ENCODE measurements at places on chromosomes 12 and 14.

DNA sequence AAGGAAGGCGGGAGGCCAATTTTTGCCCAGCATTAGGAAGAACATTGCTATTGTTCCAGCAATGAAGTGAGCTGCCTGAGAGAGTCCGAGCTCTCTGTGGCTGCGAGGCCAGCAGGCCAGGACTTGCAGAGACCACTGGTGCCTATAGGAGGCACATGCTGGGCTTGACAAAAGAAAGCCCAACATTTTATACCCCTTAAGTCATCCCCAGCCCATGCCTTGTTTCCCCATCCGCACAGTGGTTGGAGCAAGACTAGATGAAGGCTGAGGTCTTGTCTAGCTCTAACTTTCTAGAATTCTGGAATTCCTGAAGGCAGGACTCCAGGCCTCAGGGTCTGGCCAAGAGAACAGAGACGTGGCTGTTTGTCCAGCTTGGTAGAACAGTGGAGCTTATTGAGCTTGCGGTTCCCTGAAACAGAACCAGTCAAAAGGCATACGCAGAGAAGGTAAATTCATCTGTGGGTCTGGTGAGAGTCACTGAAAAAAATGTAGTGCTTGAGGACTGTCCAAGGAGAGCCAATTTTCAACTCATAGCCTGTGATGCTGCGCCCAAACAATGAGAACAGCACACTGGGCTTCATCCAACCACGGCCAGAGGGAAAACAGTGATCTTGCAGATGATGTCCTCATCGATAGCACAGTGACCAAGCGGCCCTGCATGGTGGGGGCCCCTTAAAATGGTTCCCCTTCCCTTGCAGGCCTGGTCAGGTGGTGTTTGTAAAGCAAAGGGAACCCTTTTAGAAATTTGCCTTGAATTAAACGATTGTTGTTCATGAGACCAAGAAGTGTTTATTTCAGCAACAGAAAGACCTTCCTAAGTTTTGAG is 27.1 kb upstream of the COL2A1 start:
- H3K36me3 ChIP-seq: no peaks in the 10 kb centered on the region
- H3K4me1 ChIP-seq: no peaks in the 10 kb centered on the region
- no peaks in the 10 kb centered on the region for H3K27me3 ChIP-seq
- DNase-seq: no peak
- H3K4me3 ChIP-seq: no peak overlapping the region

DNA sequence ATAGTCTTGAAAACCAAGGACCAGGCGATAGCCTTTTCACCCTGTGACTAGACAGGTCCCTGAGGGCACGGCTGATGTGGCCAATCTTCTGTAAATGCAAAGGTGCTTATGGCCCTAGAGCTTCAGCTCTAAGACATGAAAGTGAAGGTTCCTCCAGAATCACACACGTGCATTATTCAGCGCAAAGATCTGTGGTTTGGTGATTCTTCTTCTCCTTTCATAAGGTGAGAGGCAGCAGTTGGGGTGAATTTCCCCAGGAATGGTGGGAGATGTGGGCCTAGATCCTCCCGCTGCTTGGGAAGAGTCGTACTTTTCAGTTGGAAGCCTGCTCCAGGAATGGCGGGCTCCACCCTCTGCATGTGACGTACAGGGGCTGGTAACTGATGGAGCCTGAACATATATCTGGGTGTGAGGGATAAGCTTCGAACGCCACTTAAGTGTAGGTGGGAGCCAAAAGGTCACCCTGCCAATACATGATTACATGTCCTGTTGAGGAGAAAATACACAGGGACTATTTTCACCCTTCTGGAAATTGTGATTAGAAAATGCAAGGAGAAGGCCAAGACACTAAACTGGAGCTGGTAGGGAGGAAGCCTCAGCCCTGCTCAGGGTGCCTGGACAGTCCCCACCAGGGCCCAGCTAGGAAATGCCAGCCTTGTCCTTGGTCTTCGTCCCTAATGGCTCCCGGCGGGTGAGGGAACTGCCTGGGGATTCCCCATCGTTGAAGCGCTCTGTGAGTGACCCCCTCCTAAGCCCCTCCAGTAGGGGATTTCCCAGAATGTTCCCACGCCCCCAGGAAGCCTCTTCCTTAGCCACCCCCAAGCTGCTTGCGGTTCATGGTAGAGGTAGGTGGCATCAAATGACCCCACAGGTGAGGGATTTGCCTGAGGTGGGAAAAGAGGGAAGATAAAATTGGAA is 17.6 kb downstream of the BATF start:
- H3K4me3 ChIP-seq: no peak overlapping the region
- no peaks in the 10 kb centered on the region for H3K27me3 ChIP-seq
- peak overlapping the region; percentile 43 for H3K27ac ChIP-seq
- no peak for DNase-seq

DNA sequence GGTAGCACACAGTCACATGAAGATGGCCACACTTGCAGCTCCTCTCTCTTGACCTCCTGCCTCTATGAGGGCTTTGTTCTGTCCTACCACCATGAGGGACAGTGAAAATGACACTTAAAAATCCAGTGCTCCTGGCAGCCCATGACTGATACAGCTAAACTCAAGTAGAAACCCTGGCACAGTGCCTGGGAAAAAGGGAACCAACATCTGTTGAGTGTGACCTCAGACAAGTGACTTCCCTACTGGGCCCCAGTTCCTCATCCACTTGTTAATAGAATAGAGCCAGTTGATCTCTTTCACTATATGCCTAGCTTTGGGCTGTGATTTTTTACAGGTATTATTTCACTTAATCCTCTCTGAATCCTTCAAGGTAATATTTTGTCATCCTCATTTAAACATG is 4.8 kb downstream of the GUCY2C start:
- no peaks in the 10 kb centered on the region for H3K36me3 ChIP-seq
- no peak overlapping the region for H3K27ac ChIP-seq
- peaks cover 7% of the 10 kb centered on the region for H3K4me1 ChIP-seq
- H3K4me3 ChIP-seq: no peak overlapping the region
- DNase-seq: no peak

GRCh38 chr14:103749452-103749851 is 33.8 kb downstream of the ZFYVE21 start:
- no peak for DNase-seq
- H3K27me3 ChIP-seq: no peaks in the 10 kb centered on the region

DNA sequence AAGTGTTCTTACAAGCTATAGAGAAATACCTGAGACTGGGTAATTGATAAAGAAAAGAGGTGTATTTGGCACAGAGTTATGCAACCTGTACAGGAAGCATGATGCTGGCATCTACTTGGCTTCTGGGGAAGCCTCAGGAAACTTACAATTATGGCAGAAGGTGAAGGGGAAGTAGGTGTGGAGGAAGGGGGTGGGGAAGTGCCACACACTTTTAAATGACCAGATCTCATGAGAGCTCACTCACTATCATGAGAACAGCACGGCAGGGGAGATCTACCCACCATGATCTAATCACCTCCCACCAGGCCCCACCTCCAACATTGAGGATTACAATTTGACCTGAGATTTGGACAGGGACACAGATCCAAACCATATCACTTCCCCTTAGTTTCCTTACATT is 32.8 kb downstream of the TSHR start:
- DNase-seq: no peak
- no peak overlapping the region for H3K4me3 ChIP-seq
- H3K27ac ChIP-seq: no peak overlapping the region
- H3K4me1 ChIP-seq: peaks cover 3% of the 10 kb centered on the region

- peaks cover 64% of the 10 kb centered on the region for H3K4me1 ChIP-seq
- H3K36me3 ChIP-seq: no peaks in the 10 kb centered on the region
- H3K27me3 ChIP-seq: no peaks in the 10 kb centered on the region
- H3K27ac ChIP-seq: peak overlapping the region; percentile 100
Observed at GRCh38 chr12:46388427-46389021, 16.0 kb upstream of the SLC38A2 start.

DNA sequence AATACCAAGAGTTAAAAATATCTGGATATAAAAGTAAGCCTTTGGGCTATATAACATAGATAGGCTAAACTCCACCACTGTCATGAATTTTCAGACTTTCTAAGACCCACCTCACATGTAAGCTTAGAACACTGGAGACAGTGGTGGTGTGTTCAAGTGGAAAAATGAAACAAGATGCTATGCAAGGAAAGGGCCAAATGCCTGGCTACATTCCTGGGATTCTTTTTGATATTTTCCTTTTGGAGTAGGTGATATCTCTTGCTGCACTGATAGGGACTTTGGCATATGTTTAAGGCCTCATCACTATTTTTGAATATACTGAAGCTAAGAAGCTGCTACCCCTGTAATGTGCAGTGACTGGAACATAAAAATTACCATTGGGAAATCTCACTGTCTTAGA is 341.3 kb downstream of the SLC16A7 start:
- H3K27me3 ChIP-seq: no peaks in the 10 kb centered on the region
- no peak for DNase-seq
- no peak overlapping the region for H3K27ac ChIP-seq
- no peak overlapping the region for H3K4me3 ChIP-seq
- H3K36me3 ChIP-seq: no peaks in the 10 kb centered on the region

DNA sequence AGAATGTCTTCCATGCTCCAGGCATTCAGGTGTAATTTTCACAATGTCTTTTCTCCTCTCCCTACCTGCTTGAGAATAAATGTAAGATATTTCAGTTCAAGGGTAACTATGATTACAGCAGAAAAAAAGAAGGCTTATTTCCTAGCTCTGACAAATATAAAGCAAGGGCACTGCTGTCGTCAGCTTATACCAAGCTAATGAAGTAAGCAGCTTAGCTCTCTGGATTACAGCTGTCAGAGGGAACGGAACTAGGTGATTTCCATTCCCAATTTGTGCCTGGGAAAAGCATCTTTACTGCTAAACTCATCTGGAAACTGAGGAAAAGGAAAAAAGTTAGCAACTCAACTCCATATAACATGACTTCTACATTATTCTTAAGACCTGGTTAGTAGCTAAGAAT is 56.5 kb downstream of the ZFYVE26 start:
- DNase-seq: no peak
- H3K4me3 ChIP-seq: no peak overlapping the region
- peaks cover 76% of the 10 kb centered on the region for H3K36me3 ChIP-seq
- H3K27ac ChIP-seq: no peak overlapping the region

- peaks cover 2% of the 10 kb centered on the region for H3K4me1 ChIP-seq
- no peak overlapping the region for H3K27ac ChIP-seq
- no peak overlapping the region for H3K4me3 ChIP-seq
- peak; percentile 63 for DNase-seq
- H3K27me3 ChIP-seq: no peaks in the 10 kb centered on the region
Observed at GRCh38 chr12:132244724-132245295, 84.6 kb downstream of the GALNT9 start.

- no peaks in the 10 kb centered on the region for H3K36me3 ChIP-seq
- no peak overlapping the region for H3K27ac ChIP-seq
- H3K27me3 ChIP-seq: peaks cover 5% of the 10 kb centered on the region
- no peak overlapping the region for H3K4me3 ChIP-seq
Observed at GRCh38 chr12:54220092-54220557, 31.3 kb upstream of the SMUG1 start.
